ENCODE measurements at places on chromosomes 16 and 17. TPM values are rescaled to one million over a fixed set of nuclear protein-coding genes. Genes with fewer than 3 reads are reported as not detected.
A peak's percentile ranks its signal among the peaks of the same experiment; 100 is the strongest.

- H3K4me3 ChIP-seq, result no peak overlapping the region
- no peaks in the 10 kb centered on the region for H3K27me3 ChIP-seq
- no peaks in the 10 kb centered on the region for H3K4me1 ChIP-seq
- no peaks in the 10 kb centered on the region for H3K36me3 ChIP-seq
- no peak overlapping the region for H3K27ac ChIP-seq
- no peak for DNase-seq
Measured at GRCh38 chr17:65388911-65389310, 172.5 kb downstream of the AXIN2 start.

TMEM219 gene
- total RNA-seq, result 50.0 TPM

GRCh38 chr16:1641261-1641660 lies 29.1 kb downstream of the CRAMP1 start:
- no peak overlapping the region for H3K4me3 ChIP-seq
- no peaks in the 10 kb centered on the region for H3K27me3 ChIP-seq
- no peak overlapping the region for H3K27ac ChIP-seq
- DNase-seq, result no peak

DNA sequence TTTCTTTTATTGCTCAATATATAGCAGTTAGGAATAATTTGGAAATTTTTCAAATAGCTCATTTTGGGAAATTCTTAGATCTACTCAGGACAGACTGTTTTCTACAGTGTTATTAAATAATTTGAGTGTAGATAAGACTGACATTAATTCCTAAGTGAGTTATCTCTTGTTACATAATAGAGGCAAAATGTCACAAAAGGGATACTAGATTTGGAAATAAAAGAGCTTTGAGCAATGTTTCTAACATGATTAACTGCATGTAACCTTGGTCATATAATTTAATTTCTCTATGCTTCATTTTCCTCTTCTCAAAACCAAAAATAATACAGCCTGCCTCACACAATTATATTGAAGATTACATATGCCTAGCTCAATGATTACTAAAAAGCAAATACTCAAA lies 16.3 kb upstream of the KIF2B start:
- no peaks in the 10 kb centered on the region for H3K4me1 ChIP-seq
- H3K36me3 ChIP-seq, result no peaks in the 10 kb centered on the region

GRCh38 chr17:32813021-32813420 lies 63.9 kb downstream of the MYO1D start:
- H3K4me3 ChIP-seq, result no peak overlapping the region
- no peaks in the 10 kb centered on the region for H3K27me3 ChIP-seq
- no peaks in the 10 kb centered on the region for H3K36me3 ChIP-seq
- H3K27ac ChIP-seq, result no peak overlapping the region
- DNase-seq, result no peak
- H3K4me1 ChIP-seq, result peaks cover 8% of the 10 kb centered on the region

OR1F1 gene
- total RNA-seq, result 0.38 TPM

WSCD1 gene
- total RNA-seq, result 38.9 TPM

GRCh38 chr16:3038896-3039295 lies 2.2 kb upstream of the BICDL2 start:
- no peak for DNase-seq
- peaks cover 21% of the 10 kb centered on the region for H3K4me1 ChIP-seq
- H3K27ac ChIP-seq, result no peak overlapping the region
- peaks cover 2% of the 10 kb centered on the region for H3K27me3 ChIP-seq
- H3K36me3 ChIP-seq, result no peaks in the 10 kb centered on the region

- peak overlapping the region; percentile 26 for H3K27ac ChIP-seq
- H3K4me1 ChIP-seq, result peaks cover 6% of the 10 kb centered on the region
- H3K4me3 ChIP-seq, result no peak overlapping the region
Measured at GRCh38 chr17:49646391-49647255, 31.3 kb downstream of the SPOP start.

DNA sequence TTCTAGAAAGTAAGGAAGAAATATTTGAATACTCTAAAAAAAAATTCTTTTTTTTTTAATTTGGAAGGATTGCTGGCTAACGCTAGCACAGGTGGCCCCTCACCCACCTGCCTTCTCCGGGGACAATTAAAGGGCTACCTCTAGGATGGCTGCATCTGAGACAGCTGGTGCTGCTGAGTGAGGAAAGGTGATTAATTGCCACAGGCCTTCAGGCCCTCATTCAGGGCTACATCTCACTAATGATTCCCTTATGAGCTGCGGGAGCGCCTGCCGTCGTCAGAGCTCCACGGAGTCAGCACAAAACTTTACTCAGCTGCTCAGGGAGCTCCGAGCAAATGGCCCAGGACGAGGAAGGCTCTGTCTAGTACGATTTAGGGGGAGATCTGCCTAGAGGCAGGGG lies 27.0 kb upstream of the AKTIP start:
- H3K27me3 ChIP-seq, result no peaks in the 10 kb centered on the region
- H3K4me3 ChIP-seq, result no peak overlapping the region
- H3K27ac ChIP-seq, result no peak overlapping the region

GRCh38 chr16:74169066-74169465 lies 127.5 kb upstream of the PSMD7 start:
- H3K27ac ChIP-seq, result no peak overlapping the region
- H3K4me3 ChIP-seq, result no peak overlapping the region
- no peaks in the 10 kb centered on the region for H3K36me3 ChIP-seq
- no peaks in the 10 kb centered on the region for H3K27me3 ChIP-seq
- no peaks in the 10 kb centered on the region for H3K4me1 ChIP-seq

HAPSTR1 gene
- 66.0 TPM for total RNA-seq

NEUROD2 gene
- not detected for total RNA-seq

RMI2 gene
- 98.2 TPM for total RNA-seq

CACNG5 gene
- 3.3 TPM for total RNA-seq

TBCD gene
- 116 TPM for total RNA-seq

GRCh38 chr16:20166531-20167235 lies 93.0 kb upstream of the GPR139 start:
- no peak overlapping the region for H3K4me3 ChIP-seq
- DNase-seq, result peak; percentile 23
- no peak overlapping the region for H3K27ac ChIP-seq
- no peaks in the 10 kb centered on the region for H3K36me3 ChIP-seq
- no peaks in the 10 kb centered on the region for H3K4me1 ChIP-seq
- H3K27me3 ChIP-seq, result no peaks in the 10 kb centered on the region

DNA sequence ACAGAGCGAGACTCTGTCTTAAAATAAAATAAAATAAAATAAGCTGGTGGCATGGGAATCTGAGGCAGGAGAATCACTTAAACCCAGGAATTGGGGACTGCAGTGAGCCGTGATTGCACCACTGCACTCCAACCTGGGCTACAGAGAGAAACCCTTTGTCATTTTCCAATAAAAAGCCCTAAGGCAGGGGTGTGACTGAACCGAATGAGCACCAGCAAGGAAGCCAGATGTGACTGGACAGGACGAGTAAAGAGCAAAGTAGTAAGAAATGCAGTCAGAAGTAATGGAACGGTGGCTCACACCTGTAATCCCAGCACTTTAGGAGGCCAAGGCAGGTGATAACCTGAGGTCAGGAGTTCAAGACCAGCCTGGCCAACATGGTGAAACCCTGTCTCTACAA lies 3.8 kb upstream of the RPL23 start:
- H3K36me3 ChIP-seq, result peaks cover 8% of the 10 kb centered on the region
- no peak overlapping the region for H3K27ac ChIP-seq
- no peaks in the 10 kb centered on the region for H3K27me3 ChIP-seq
- H3K4me1 ChIP-seq, result peaks cover 4% of the 10 kb centered on the region
